Fibroblast of lung (primary cell): ENCODE measurements at places on chromosomes 4 and X. TPM values are rescaled to one million over a fixed set of nuclear protein-coding genes. Genes with fewer than 3 reads are reported as not detected.
A peak's percentile ranks its signal among the peaks of the same experiment; 100 is the strongest.

CFAP299 gene
- 2.3 and 16.2 TPM in 2 replicates for total RNA-seq

EDNRA gene
- 0.77 and 2.0 TPM in 2 replicates for total RNA-seq

DNA sequence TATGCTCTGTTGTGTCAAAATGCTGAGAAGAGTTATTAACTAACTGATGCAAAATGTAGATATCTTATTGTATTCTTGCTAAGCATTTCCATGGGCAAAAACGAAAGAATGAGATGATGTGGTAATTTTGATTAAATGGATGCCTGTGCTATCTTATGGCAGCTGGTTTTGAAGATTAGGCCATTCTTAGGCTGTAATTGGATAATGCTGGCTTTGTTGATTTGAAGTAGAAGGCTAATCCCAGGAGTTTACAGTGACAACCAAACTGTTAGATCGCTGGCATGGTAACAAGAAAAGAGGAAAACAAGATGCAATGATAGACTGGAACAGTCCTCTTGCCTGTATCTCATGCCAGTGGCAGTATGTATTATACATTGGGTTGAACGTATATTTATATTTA lies 74.1 kb upstream of the WDR44 start:
- no peaks in the 10 kb centered on the region for H3K36me3 ChIP-seq
- H3K27ac ChIP-seq: no peak overlapping the region
- no peaks in the 10 kb centered on the region for H3K27me3 ChIP-seq
- no peaks in the 10 kb centered on the region for H3K4me1 ChIP-seq
- H3K4me3 ChIP-seq: no peak overlapping the region

GRCh38 chr4:79982601-79983322 lies 90.3 kb downstream of the ANTXR2 start:
- H3K27me3 ChIP-seq: no peaks in the 10 kb centered on the region
- H3K36me3 ChIP-seq: no peaks in the 10 kb centered on the region
- no peaks in the 10 kb centered on the region for H3K4me1 ChIP-seq
- DNase-seq: no peak
- no peak overlapping the region for H3K27ac ChIP-seq

EDA gene
- 0.17 and 0.26 TPM in 2 replicates for total RNA-seq

DNA sequence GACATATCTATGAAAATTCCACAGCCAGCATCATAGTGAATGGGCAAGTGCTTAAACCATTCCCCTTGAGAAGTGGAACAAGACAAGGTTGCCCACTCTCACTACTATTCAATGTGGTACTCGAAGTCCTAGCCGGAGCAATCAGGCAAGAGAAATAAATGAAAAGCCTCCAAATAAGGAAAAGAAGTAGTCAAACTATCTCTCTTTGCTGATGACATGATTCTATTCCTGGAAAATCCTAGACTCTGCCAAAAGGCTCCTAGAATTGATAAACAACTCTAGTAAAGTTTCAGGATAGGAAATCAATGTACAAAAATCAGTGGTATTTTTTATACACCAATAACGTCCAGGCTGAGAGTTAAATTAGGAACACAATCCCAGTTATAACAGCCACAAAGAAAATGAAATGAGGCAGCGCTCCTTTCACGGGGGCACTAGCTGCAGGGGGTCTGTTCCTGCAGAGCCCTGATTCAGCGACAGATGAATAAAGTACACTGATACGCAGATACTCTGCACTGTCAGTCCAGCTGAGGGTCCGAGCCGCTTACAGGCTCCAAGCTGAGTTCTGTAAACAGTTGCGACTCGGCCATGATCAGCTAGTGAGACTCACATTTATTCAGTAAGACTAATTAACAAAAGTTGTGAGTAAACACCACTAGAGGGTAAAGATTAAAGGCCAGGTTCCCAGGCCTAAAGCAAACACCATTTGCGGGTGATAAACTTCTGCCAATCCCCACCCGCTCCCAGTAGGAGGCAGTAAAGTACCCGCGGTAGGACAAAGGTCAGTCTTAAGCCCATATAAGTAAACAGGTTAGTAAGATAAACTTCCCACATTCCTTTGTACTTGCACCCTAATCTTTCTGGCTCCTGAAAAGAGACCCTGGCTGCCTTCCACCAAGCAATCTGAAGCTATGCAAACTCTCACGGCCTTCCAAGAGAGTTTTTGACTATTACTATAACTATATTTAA lies 290.6 kb upstream of the GRID2 start:
- no peaks in the 10 kb centered on the region for H3K27me3 ChIP-seq
- no peaks in the 10 kb centered on the region for H3K36me3 ChIP-seq
- H3K4me3 ChIP-seq: no peak overlapping the region
- H3K27ac ChIP-seq: no peak overlapping the region
- H3K4me1 ChIP-seq: no peaks in the 10 kb centered on the region

- no peaks in the 10 kb centered on the region for H3K27me3 ChIP-seq
- no peak overlapping the region for H3K27ac ChIP-seq
- H3K36me3 ChIP-seq: no peaks in the 10 kb centered on the region
- no peak overlapping the region for H3K4me3 ChIP-seq
- no peaks in the 10 kb centered on the region for H3K4me1 ChIP-seq
- DNase-seq: no peak
Measured at GRCh38 chr4:145498430-145498829, 16.8 kb downstream of the SMAD1 start.

DNA sequence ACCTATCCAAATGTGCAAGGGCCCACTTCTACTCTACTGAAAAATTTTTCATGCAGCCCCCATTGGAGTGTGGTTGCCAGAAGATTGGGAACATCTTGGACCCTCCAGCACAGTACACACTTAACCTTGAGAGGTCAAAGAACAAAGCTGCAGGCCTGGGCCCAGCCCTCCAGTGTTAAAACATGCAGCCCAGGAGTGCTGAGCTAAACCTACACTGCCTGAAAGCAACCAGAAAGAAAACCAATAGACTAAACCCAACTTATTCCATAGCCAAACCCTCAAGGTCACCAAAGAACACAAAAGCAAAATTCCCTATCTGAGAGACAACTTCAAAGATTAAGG lies 47.9 kb downstream of the TECRL start:
- H3K27me3 ChIP-seq: no peaks in the 10 kb centered on the region
- H3K4me1 ChIP-seq: no peaks in the 10 kb centered on the region
- H3K4me3 ChIP-seq: no peak overlapping the region
- H3K36me3 ChIP-seq: no peaks in the 10 kb centered on the region
- no peak for DNase-seq

DNA sequence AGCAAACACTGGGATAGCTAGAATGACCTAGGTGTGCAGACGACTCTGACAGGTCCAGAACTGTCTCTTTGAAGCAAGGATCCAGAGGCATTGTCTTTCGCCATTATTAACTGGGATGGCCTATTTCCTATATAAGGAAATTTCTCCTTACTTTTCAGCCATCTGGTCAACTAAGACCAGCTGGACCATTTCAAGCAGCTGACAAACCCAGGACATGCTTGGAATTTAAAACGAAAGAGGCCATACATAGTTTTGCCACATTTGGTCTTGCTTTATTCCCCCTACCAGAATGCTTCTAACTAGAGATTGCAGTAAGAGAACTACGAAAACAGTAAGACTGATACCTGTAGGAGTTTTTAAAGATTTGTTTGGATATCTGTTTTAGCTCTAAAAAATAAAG lies 87.0 kb downstream of the GLRA2 start:
- no peaks in the 10 kb centered on the region for H3K27me3 ChIP-seq
- DNase-seq: peak; percentile 72
- no peaks in the 10 kb centered on the region for H3K4me1 ChIP-seq
- no peaks in the 10 kb centered on the region for H3K36me3 ChIP-seq
- H3K27ac ChIP-seq: no peak overlapping the region

DNA sequence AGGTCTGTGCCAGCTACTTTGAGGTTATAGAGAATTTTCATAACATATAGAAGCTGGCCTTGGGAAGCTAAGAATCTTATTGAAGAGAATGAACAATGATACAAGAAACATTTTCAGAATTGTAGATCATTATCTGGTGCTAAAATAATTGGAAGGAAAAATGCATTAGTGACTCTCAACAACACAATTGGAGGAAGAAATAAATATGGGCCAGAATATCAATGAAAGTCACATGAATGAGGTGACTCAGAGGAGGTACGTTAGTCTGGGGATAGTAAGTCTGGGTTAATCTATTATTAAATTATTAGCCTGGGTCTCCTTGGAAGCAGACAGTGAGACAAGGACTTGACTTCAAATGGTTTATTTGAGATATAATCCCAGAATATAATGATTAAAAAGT lies 529.3 kb upstream of the SLIT2 start:
- no peak overlapping the region for H3K4me3 ChIP-seq
- H3K27ac ChIP-seq: no peak overlapping the region
- H3K4me1 ChIP-seq: no peaks in the 10 kb centered on the region
- no peaks in the 10 kb centered on the region for H3K27me3 ChIP-seq
- no peaks in the 10 kb centered on the region for H3K36me3 ChIP-seq

DNA sequence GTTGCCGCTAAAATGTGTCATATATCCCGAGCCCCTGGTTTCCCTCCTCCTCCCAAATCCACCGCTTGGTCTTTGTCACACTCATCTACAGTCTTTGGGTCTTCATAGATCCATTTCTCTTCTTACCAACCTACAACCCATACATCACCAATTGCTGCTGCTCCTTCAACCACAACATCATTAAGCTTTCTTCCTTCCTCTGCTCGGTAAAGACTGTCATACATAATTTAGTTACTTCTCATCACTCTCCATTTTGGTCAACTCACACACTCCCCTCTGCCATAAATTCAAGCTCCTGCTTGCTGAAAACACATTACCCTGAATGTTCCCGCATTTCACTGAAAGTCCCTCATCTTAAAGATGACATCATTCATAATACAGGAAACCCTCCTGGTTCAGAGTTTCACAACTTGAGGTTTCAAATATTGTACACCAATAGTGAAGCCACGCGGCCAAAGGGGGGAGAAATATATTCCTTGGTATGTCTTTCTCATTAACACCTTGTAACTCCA lies 1.7 kb upstream of the DCTD start:
- peaks cover 14% of the 10 kb centered on the region for H3K4me1 ChIP-seq
- H3K27ac ChIP-seq: no peak overlapping the region
- DNase-seq: no peak
- no peak overlapping the region for H3K4me3 ChIP-seq

EIF4E gene
- total RNA-seq: 138 and 139 TPM in 2 replicates

DNA sequence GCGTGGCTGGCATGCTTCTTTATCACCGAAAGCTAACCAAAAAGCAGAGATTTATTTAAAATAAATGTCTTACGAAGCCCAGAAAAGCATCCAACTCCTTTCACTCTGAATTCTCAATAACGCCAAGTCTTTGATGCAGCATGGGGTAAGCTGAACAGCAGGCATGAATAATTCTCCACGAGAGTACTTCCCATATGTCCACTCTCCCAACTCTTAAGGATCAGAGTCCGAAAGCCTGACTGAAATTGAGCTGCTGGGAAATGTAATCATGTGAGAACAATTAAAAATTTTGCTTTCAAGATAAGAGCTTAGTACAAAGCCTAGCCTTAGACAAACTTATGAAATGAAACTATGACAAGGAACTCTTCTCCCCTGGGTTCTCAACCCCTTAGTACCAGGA lies 7.5 kb upstream of the SLC39A8 start:
- no peaks in the 10 kb centered on the region for H3K4me1 ChIP-seq
- H3K36me3 ChIP-seq: no peaks in the 10 kb centered on the region
- H3K4me3 ChIP-seq: no peak overlapping the region
- H3K27ac ChIP-seq: no peak overlapping the region

IGSF1 gene
- total RNA-seq: under 0.01 TPM in 1 of 2 replicates, not detected in the other

GRCh38 chr4:26962720-26963119 lies 102.1 kb downstream of the STIM2 start:
- no peak overlapping the region for H3K27ac ChIP-seq
- peaks cover 2% of the 10 kb centered on the region for H3K36me3 ChIP-seq
- H3K4me1 ChIP-seq: peaks cover 5% of the 10 kb centered on the region

- no peaks in the 10 kb centered on the region for H3K27me3 ChIP-seq
- DNase-seq: no peak
- H3K4me1 ChIP-seq: peaks cover 3% of the 10 kb centered on the region
- no peak overlapping the region for H3K27ac ChIP-seq
- peaks cover 9% of the 10 kb centered on the region for H3K36me3 ChIP-seq
Measured at GRCh38 chr4:2820216-2820982, 23.2 kb upstream of the ADD1 start.

DNA sequence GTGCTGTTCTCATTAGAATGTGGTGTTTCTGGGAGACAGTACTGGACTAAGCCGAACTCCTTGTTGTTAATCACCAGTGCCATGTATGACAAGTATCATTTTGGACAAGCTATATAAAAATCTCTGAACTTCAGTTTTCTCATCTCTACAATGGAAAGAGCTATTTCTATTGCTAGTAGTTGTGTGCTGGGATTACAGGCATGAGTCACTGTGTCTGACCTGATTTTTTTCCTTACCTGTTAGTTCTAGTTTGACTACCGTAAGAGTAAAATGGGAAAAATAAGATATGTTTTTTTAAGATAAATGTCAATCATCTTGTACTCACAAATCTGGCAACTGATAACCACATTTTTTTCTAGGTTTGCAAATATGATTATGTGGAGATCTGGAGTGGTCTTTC lies 192.3 kb downstream of the TLL1 start:
- DNase-seq: no peak
- no peaks in the 10 kb centered on the region for H3K4me1 ChIP-seq
- H3K27me3 ChIP-seq: no peaks in the 10 kb centered on the region
- no peak overlapping the region for H3K4me3 ChIP-seq

DNA sequence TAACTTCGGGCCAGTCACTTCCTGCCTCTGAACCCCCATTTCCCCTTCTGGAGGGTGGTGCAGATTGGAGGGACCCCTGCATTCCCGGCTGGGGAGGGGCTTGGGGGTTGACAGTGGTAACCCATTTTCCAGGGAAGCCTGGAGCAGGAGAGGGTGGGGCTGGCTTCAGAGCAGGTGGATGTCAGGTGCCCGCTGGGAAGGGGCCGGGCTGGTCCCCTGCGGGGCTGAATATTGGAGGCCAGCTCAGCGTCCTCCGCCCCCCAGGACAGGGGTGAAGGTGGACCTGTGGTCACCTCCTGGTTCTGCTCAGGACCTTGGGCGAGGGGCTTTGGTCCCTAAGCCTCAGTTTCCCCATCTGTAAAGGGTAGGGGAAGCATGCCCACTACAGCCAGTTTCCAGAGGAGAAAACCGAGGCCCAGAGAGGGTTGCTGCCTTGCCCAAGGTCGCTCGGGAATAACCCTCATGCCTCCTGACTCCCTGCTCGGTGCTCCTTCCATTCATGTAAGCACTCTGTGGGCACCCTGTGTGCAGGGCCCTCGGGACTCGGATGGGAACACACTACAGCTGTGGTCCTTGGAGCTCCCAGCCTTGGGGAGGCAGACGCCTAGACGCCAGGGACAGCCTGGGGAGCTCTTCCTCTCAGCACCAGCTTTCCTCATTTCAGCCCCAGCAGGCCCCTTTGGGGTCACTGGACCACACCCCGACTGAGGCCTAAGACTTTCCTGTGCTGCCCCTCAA lies 683 bp downstream of the MAN2B2 start:
- H3K27ac ChIP-seq: peak overlapping the region; percentile 70
- H3K4me1 ChIP-seq: no peaks in the 10 kb centered on the region
- H3K27me3 ChIP-seq: peaks cover 8% of the 10 kb centered on the region
- DNase-seq: no peak
- peaks cover 14% of the 10 kb centered on the region for H3K36me3 ChIP-seq

COL25A1 gene
- under 0.01 TPM in 2 replicates for total RNA-seq

GRCh38 chr4:20298455-20298854 lies 46.8 kb downstream of the SLIT2 start:
- no peaks in the 10 kb centered on the region for H3K27me3 ChIP-seq
- no peaks in the 10 kb centered on the region for H3K4me1 ChIP-seq
- DNase-seq: no peak

GRCh38 chr4:188372829-188373228 lies 233.6 kb downstream of the TRIML1 start:
- no peak overlapping the region for H3K4me3 ChIP-seq
- DNase-seq: no peak
- H3K27me3 ChIP-seq: no peaks in the 10 kb centered on the region
- no peak overlapping the region for H3K27ac ChIP-seq
